Right forelimb (tissue), 1 donor: ENCODE measurements at places on chromosomes 1 and 21.

DNA sequence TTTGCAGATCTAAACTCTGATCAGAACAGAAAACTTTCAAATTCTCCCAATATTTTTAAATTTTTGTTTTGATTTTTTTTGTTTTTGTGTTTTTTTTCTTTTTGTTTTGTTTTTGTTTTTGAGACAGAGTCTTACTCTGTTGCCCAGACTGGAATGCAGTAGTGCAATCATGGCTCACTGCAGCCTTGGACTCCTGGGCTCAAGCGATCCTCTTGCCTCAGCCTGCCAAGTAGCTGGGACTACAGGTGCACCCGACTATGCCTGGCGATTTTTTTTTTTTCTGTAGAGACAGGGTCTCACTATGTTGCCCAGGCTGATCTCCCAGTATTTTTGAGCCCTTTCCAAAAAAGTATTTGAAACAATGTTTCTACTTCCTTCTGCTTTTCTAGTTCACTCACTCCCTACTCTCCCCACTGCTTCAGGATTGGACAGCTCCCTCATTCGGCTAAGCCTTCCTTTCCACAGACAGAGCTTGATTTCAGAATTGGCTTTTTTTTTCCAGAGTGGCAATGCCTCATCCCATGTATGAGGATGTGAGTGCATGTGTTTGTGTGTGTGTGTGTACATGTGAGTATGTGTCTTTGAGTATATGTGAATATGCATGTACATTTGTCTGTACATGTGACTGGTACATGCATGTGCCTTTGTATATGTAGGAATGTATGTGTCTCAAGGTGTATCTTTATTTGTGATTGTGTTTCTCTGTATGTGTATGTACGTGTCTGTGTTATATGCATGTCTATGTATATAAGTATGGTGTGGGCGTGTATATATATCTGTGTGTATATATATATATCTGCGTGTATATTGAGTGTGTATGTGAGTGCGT, 11.9 kb downstream of the LHX4 start:
- DNase-seq: no peak

GRCh38 chr1:36603461-36603860, 120.7 kb upstream of the CSF3R start:
- DNase-seq: no peak

DNA sequence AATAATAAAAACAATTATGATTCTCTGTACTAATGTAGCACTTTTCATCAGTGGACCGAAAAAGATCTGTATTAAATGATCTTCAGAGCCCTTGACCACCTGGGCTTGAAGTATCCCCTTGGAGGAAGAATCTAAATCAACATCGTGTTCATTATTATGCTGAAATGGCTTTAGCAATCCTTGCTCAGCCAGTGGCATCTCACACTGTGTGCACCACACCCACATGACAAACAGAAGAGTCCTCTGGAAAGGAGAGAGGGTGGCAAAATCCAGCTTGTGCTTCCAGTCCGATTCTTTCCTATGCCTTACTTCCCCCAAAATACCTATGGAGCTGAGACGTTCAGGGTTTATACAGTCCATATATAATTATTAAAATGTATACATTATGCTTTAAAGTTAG, 318.5 kb upstream of the RUNX1 start:
- DNase-seq: no peak

GRCh38 chr1:40948741-40949443, 30.6 kb upstream of the CTPS1 start:
- DNase-seq: peak; percentile 50

GRCh38 chr21:22260274-22260673, 1262.1 kb downstream of the NCAM2 start:
- no peak for DNase-seq

- peak; percentile 63 for DNase-seq
Observed at GRCh38 chr21:37071561-37072273, 1.2 kb downstream of the PIGP start.

GRCh38 chr1:24586970-24587820, 31.3 kb downstream of the NCMAP start:
- DNase-seq: no peak

DNA sequence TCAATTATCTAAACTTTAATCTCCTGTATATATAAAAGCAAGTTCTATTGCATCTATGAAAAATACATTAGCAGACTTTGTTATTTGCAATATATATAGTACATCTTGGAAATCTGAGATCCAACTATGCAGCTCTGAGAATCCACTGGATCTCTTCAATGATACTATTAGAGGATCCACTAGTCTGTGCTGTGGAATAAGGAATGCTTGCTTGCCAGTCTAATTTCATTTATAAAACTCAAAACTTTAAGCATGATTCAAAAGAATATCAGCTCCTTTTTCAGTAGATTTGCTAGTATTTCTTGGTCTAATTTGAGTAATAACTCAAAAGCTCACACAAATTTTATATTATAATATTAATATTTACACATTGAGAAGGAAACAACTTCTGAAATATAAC, 115.1 kb downstream of the SPATA6 start:
- no peak for DNase-seq

GRCh38 chr1:86696522-86696921, 7.9 kb upstream of the SH3GLB1 start:
- DNase-seq: no peak

DNA sequence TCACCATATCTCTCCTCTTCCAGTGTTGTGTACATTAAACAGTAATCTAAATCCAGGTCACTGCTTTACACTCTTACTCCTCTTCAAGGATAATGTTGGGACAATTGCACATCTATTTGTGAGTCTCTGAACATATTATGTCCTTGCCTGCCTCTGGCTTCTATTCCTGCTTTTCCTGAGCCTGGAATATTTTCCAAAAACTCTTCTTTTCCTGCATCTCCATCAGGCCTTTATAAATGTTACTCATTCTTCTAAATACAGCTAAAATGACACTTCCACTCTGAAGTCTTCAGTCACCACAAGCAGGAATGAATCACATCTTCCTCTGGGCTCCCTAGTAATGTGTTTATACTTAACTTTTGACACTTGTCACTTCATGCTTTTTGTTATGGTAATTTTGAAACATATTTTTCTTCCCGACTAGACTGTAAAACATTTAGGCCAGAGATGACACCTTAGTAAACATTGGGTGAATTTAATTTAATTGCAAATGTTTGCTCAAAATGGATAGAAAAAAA, 396.0 kb downstream of the LRRIQ3 start:
- no peak for DNase-seq

GRCh38 chr21:34078915-34079314, 5.5 kb downstream of the MRPS6 start:
- DNase-seq: no peak

DNA sequence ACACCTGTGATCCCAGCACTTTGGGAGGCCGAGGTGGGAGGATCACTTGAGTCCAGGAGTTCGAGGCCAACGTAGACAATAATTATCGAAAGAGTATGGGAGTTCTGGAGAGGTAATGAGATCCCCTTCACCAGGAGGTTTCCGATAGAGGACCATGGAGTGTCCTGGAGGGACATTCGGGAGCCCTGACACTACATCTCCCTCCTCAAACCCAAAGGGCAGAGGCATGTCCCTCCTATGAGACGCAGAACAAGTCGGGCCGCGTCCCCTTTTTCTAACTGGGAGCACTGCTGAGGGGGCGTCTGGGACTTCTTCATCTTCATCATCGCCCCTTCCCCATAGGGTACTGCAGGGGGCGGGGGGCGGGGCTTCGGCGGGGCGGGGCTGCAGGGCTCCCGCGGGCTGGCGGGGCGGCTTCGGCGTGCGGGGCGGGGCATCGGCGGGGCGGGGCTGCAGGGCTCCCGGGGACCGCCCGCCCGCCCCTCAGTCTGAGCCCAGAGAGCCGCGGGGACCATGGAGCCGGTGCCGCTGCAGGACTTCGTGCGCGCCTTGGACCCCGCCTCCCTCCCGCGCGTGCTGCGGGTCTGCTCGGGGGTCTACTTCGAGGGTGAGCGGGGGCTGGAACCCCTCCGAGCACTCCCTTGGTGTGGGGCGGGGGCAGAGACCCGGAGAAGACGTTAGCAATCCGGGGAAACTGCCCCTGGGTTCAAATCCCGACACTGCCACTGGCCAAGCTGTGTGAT, at the start of gene THEMIS2:
Gene THEMIS2, plus strand, starts transcription at position 486 of the 743 bp plus-strand sequence. Its CDS starts 28 bp downstream, at position 514.
- DNase-seq: peak; percentile 75

DNA sequence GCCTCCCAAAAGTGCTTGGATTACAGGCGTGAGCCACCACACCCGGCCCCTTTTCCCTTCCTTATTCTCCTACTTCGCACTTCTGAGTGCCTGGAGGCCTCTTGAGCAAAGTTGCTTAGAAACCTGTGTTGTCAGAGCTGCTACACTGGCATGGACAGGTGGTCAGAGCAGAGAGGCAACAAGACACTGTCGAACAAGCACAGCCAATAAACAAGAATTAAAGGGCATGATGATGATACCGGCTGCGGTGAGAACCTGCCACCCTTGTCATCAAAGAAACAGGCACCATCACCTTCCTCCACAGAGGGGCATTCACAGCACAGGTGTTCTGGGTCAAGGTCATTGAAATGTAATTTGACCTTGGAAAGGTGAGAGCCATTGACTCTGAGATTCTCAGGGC, 23.3 kb downstream of the STUM start:
- DNase-seq: no peak

DNA sequence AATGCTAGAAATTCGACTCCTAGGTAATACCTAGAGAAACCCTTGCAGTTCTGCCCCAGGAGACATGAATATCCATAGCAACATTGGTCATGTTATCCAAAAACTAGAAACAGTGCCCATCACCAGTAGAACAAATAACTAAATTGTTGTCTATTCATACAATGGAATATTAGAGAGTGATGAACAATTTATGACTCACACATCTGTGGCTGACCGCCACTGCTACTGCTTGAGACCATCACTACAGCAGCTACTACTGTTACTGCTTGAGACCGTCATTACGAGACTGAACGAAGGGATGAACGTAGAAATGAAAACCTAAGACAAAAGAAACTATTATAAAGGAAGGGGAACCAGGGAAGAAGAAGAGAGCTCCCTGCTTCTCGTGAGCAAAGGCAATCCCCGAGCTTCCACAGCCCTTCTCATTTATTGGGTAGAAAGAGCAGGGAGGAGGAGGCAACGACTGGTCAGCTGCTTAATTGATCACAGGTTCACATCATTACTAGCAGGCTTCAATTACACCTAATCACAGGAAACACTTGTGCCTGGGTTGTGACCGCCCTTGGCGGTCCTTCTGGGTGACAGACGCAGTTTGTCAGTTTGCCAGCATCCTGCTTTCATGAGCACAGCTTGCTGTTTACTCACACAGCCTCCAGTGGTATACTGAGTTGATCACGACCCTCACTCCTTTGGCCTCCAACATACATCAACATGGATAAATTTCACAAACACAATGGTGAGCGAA, 14.1 kb upstream of the PADI4 start:
- DNase-seq: peak; percentile 6

GRCh38 chr1:230972855-230973271, 5.8 kb downstream of the TTC13 start:
- no peak for DNase-seq

- peak; percentile 50 for DNase-seq
Observed at GRCh38 chr1:53592521-53592982, 133.4 kb downstream of the DMRTB1 start.

GRCh38 chr1:51264451-51264850, 28.4 kb downstream of the RNF11 start:
- DNase-seq: no peak

DNA sequence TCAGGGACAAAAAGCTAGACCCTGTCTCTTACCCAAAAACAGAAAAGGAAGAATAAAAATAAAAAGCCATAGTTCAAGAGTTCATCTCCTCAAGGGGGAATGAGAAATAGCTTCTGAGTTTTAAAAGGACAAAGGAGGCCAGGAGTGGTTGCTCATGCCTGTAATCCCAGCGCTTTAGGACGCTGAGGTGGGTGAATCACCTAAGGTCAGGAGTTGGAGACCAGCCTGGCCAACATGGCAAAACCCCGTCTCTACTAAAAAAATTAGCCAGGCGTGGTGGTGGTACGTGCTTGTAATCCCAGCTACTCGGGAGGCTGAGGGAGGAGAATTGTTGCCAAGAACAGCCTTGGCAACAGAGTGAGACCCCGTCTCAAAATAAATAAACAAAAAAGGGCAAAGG, 38.6 kb upstream of the CPLANE2 start:
- DNase-seq: no peak

DNA sequence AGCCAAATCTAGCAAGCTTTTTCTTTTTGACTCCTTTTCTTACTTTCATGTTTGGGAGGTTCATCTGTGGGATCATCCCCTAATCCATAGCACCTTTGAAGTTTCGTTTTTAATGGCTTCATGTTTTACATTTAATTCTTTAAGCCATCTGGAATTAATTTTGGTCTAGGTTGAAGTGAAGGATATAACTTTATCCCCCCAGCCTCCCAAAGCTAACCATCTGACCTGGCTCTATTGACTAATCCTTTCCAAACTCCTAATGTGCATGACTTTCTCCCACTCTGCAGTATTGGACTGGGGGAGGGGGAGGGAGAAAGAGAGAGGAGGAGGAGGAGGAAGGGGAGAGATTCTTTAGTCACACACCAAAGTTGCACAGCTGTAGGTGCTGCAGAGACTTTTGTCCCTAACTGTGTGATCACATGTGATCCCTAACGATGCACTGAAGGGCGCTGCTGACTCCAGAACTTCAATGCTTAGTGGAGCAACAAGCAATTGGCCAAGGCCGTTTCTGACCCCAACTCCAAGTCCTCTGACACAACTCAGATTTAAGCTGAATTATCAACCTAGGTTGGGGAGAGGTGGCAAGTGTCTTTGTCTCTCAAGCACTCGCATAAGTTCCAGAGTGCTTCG, 191.6 kb downstream of the HUNK start:
- DNase-seq: no peak

- no peak for DNase-seq
Observed at GRCh38 chr1:245538671-245539070, 383.9 kb downstream of the KIF26B start.

- no peak for DNase-seq
Observed at GRCh38 chr21:37861561-37861960, 54.7 kb downstream of the KCNJ6 start.

GRCh38 chr1:10209905-10210810, at the start of gene KIF1B:
KIF1B (plus strand) TSS chr1:10210570; CDS start chr1:10232329, 21,759 bp downstream.
- peak; percentile 100 for DNase-seq

DNA sequence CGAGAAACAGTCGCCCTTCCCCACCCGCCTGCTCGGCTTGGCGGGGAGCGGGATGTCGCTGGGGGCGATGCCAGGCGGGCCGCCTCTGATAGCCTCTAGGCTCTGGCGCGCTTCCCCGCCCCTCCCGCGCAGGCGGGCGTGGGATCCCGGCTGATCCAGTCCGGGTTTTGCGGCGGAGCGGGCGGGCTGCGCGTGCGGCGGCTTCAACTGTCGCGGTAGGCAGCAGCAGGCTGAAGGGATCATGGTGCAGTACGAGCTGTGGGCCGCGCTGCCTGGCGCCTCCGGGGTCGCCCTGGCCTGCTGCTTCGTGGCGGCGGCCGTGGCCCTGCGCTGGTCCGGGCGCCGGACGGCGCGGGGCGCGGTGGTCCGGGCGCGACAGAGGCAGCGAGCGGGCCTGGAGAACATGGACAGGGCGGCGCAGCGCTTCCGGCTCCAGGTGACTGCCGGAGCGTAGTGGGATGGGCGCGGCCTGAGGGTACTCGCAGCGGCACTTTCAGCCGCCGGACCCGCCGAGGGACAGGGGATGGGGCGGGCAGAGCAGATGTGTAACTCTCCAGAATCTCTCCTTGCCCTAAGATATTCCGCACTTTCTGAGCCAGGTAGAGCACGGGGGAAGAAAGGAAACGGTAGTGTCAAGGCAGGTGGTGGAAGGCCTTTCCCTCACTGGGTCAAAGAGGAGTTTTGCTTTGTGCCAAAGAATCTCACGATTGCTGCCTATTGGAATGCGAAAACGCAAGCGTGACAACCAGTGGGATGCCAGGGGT, at the start of gene FAAH:
Gene FAAH, plus strand, starts transcription at position 210 of the 764 bp plus-strand sequence. Its CDS starts 32 bp downstream, at position 242.
- DNase-seq: peak; percentile 78

GRCh38 chr1:7636795-7637526, 134.1 kb upstream of the VAMP3 start:
- DNase-seq: no peak
